Fibroblast of lung (primary cell): ENCODE measurements at places on chromosomes 16 and 17. TPM values are rescaled to one million over a fixed set of nuclear protein-coding genes. Genes with fewer than 3 reads are reported as not detected.

- no peaks in the 10 kb centered on the region for H3K27me3 ChIP-seq
- H3K4me1 ChIP-seq: peaks cover 45% of the 10 kb centered on the region
- peak; percentile 29 for DNase-seq
- peak overlapping the region; percentile 6 for H3K4me3 ChIP-seq
- peak overlapping the region; percentile 97 for H3K27ac ChIP-seq
These were observed 4.3 kb upstream of the HOXB2 start for GRCh38 chr17:48549281-48549630.

- no peak overlapping the region for H3K27ac ChIP-seq
- H3K4me1 ChIP-seq: no peaks in the 10 kb centered on the region
- peaks cover 20% of the 10 kb centered on the region for H3K36me3 ChIP-seq
- DNase-seq: no peak
These were observed 16.8 kb downstream of the KCTD5 start for GRCh38 chr16:2698965-2699750.

The TPPP3 gene
- total RNA-seq: 1.5 and 3.8 TPM in 2 replicates

GRCh38 chr16:818592-818991, 18.1 kb upstream of the GNG13 start:
- H3K27me3 ChIP-seq: no peaks in the 10 kb centered on the region
- no peaks in the 10 kb centered on the region for H3K4me1 ChIP-seq
- DNase-seq: no peak

The ZNF423 gene
- total RNA-seq: 0.17 and 0.77 TPM in 2 replicates

DNA sequence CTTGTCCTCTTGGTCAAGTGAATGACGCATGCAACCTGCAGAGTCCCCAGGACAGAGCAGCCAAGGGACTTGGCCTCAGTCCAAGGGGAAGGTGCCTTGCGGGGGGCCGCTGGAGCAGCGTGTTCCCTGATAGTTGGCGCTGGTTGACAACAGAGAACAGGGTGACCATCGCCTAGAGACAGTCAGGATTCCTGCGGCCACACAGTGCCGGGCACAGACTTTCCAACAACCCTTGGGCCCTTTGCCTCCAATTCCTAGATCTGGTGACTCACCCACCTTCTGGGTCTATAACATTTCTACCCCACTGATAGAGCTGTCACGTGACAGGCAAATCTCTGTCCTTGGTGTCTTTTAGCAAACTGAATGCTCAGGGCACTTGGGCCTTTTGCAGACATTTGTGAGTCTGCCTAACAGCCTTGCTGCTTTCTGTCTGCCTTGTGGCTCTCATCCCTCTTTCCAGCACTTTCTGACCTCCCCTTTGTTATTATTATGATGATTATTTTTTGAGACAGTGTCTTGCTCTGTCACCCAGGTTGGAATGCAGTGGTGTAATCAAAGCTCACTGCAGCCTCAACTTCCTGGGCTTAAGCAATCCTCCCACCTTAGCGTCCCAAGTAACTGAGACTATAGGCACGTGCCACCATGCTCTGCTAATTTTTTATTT, 11.9 kb upstream of the TEDC2 start:
- no peak for DNase-seq
- peaks cover 40% of the 10 kb centered on the region for H3K36me3 ChIP-seq
- no peak overlapping the region for H3K4me3 ChIP-seq
- no peaks in the 10 kb centered on the region for H3K4me1 ChIP-seq

- no peak for DNase-seq
- no peaks in the 10 kb centered on the region for H3K36me3 ChIP-seq
- no peak overlapping the region for H3K4me3 ChIP-seq
- H3K27me3 ChIP-seq: peaks cover 2% of the 10 kb centered on the region
- peaks cover 3% of the 10 kb centered on the region for H3K4me1 ChIP-seq
These were observed 24.5 kb upstream of the DNAH17 start for GRCh38 chr17:78601577-78602190.

The KRTAP4-3 gene
- total RNA-seq: not detected in 2 replicates

The CLDN7 gene
- 2.6 and 17.2 TPM in 2 replicates for total RNA-seq

- no peaks in the 10 kb centered on the region for H3K36me3 ChIP-seq
- H3K4me1 ChIP-seq: peaks cover 26% of the 10 kb centered on the region
- H3K27ac ChIP-seq: no peak overlapping the region
- peak; percentile 94 for DNase-seq
These were observed 116.0 kb downstream of the SNX29 start for GRCh38 chr16:12092544-12092921.

DNA sequence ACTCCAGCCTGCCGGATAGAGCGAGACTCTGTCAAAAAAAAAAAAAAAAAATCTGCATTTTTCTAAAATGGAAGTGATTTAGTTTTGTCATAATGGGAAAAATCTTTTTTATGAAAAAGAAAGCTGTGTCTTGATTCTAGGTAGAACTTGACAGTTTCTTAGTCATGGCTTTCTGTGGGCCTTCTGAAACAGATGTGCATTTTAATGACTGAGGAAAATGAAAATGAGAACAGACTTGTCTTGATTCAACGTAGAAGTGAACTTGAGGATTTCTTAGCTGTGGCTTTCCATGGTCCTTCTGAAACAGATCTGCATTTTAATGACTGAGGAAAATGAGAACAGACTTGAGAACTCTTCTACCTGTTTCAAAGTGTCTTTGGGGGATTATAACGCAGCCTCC, 171.7 kb downstream of the VPS53 start:
- H3K4me1 ChIP-seq: no peaks in the 10 kb centered on the region
- H3K27me3 ChIP-seq: no peaks in the 10 kb centered on the region
- H3K4me3 ChIP-seq: no peak overlapping the region
- H3K36me3 ChIP-seq: peaks cover 3% of the 10 kb centered on the region
- no peak overlapping the region for H3K27ac ChIP-seq

DNA sequence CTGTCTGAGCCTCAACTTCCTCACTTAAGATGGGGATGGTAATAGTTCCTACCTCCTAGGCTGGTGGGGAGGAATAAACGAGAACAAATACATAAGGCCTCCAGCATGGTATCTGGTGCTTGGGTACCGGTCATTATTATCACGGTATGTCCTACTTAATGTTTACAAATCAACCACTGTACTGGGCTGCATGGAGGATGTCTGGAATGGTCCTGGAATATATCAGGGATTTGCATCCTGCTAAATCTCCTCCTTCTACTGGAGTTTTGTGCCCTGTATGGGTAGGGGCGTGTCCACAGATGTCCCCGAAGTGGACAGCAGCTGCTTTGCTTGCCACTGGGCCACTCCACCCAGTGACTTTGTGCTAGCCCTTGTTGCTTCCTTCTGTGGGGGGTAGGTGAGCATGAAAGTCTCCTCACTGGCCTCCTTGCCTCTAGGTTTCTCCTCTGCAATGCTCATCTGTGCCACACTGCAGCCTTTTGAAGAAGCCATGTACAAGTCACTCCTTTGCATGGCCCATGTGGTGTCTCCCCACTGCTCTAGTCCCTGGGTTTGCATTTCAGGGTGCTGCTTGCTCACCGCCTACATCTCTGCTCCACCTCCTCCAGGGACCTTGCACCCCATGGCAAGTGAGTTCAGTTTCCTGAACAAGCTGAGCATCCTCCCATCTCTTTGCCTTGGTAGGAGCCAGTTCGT, 2.2 kb upstream of the CMIP start:
- no peaks in the 10 kb centered on the region for H3K36me3 ChIP-seq
- peaks cover 2% of the 10 kb centered on the region for H3K4me1 ChIP-seq
- H3K27me3 ChIP-seq: peaks cover 43% of the 10 kb centered on the region
- H3K27ac ChIP-seq: no peak overlapping the region
- DNase-seq: no peak

DNA sequence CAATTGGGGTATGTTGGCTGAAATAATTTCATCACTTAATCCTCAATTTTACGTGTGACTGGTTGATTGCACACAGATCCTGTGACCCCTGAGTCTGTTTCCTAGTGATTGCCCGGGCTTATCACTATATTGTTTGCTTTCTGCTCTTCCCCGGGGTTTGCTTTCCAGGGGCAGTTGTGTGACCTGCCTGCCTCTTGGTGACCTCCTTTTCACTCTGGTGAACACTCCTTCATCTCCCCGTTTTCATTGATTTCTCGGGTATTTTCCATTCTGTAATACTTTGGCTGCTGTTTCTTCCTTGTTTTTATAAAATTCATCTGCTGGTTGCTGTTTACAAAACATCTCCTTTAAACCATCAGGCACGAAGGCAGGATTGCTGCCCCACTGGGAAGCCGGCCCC, 36.0 kb downstream of the NTN1 start:
- H3K4me1 ChIP-seq: no peaks in the 10 kb centered on the region
- no peaks in the 10 kb centered on the region for H3K36me3 ChIP-seq
- H3K4me3 ChIP-seq: no peak overlapping the region
- H3K27ac ChIP-seq: no peak overlapping the region

The KNOP1 gene
- total RNA-seq: 7.8 and 9.2 TPM in 2 replicates

DNA sequence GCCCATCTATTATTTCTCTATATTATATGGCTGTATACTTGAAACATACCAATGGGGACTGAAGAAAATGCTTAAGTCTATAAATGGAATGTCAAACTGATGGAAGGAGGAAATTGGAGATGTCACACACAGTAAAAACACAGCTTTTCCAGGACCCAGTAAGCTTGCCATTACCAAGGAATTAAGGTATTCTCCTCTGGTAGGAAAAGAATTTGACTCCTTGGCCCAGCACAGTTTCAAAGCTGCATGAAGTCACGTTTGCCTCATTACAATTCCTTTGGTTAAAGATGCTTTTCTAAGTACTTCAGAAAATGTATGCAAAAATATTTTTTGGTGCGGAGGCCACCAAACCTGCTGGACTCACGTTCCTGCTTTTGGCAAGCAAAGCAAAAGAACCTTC, 48.5 kb downstream of the CDH13 start:
- no peaks in the 10 kb centered on the region for H3K27me3 ChIP-seq
- no peak overlapping the region for H3K4me3 ChIP-seq
- no peaks in the 10 kb centered on the region for H3K36me3 ChIP-seq
- no peak overlapping the region for H3K27ac ChIP-seq
- no peaks in the 10 kb centered on the region for H3K4me1 ChIP-seq

- DNase-seq: no peak
- H3K36me3 ChIP-seq: no peaks in the 10 kb centered on the region
- H3K27ac ChIP-seq: no peak overlapping the region
- H3K27me3 ChIP-seq: no peaks in the 10 kb centered on the region
- no peaks in the 10 kb centered on the region for H3K4me1 ChIP-seq
These were observed 43.3 kb upstream of the CBFA2T3 start for GRCh38 chr16:89020068-89020924.

The CAPNS2 gene
- 0.51 and 0.66 TPM in 2 replicates for total RNA-seq

The GRAP gene
- under 0.01 TPM in 1 of 2 replicates, not detected in the other for total RNA-seq

DNA sequence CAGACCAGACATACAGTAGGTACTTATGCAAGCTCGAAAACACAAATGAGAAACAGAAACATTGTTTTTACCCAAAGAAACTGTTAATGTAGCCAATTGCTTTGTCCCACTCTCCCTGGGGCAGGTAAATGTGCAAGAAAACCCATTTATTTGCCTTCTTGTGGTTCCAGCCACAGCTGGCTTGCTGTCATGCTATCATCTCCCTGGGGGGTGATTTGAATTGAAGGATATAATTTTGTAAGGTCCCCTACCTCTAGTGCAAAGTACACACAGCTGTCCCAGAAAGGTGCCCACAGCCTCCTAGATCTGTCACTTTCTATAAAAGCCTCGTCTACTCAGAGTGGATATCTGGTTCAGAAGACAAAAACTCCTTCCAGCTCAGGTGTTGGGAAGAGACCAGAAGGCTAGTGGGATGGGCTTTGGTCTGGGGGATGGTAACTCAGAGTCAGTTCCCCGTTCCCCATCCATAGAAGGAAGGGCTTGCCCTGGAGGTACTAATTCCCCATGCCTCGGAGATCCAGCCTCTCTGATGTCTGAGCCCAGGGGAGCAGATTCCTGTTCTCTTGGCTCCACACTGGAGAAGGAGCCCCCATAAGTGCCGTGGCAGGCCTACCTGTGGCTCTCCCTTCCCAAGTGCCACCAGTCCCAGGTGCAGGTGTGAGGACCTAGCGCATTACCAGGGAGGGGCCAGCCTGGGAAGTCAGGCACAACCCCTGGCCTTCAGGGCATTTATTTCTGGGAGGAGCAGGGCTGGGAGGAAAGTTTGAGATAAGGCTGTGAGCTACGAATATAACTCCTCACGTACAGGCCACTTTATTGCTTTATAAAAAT, 2.4 kb upstream of the PRR15L start:
- H3K36me3 ChIP-seq: no peaks in the 10 kb centered on the region
- no peaks in the 10 kb centered on the region for H3K4me1 ChIP-seq
- H3K27me3 ChIP-seq: peaks cover 12% of the 10 kb centered on the region
- H3K4me3 ChIP-seq: no peak overlapping the region
- no peak for DNase-seq
- H3K27ac ChIP-seq: no peak overlapping the region

- DNase-seq: no peak
- no peak overlapping the region for H3K4me3 ChIP-seq
- no peaks in the 10 kb centered on the region for H3K36me3 ChIP-seq
These were observed 2.4 kb downstream of the SEC14L5 start for GRCh38 chr16:4960579-4960978.

GRCh38 chr16:87634411-87634810, 32.1 kb downstream of the JPH3 start:
- DNase-seq: no peak
- H3K27ac ChIP-seq: no peak overlapping the region
- peaks cover 5% of the 10 kb centered on the region for H3K27me3 ChIP-seq
- H3K36me3 ChIP-seq: no peaks in the 10 kb centered on the region
- no peak overlapping the region for H3K4me3 ChIP-seq

GRCh38 chr16:83198977-83199376, 572.2 kb downstream of the CDH13 start:
- H3K27me3 ChIP-seq: no peaks in the 10 kb centered on the region
- H3K27ac ChIP-seq: no peak overlapping the region
- no peaks in the 10 kb centered on the region for H3K36me3 ChIP-seq
- no peaks in the 10 kb centered on the region for H3K4me1 ChIP-seq
- H3K4me3 ChIP-seq: no peak overlapping the region

DNA sequence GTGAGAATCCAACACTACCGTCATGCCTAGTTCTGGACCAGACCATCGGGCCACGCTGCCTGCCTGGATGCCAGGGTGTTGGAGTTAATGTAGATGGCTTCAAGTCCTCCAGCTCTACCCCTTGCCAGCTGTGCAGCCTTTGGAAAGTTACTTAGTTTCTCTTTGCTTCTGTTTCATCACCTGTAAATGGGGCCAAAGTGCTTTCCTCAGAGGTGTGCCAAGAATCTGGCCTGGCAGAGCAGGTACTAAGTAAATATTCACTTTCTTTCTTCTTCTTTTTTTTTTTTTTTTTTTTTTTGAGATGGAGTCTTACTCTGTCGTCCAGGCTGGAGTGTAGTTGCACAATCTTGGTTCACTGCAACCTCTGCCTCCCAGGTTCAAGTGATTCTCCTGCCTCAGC, 159.5 kb upstream of the RPL38 start:
- H3K4me1 ChIP-seq: no peaks in the 10 kb centered on the region
- no peak overlapping the region for H3K27ac ChIP-seq
- H3K27me3 ChIP-seq: no peaks in the 10 kb centered on the region
- no peak overlapping the region for H3K4me3 ChIP-seq
- DNase-seq: no peak

GRCh38 chr16:84237994-84238750, 1.6 kb downstream of the KCNG4 start:
- no peak for DNase-seq
- no peak overlapping the region for H3K4me3 ChIP-seq
